ENCODE measurements at places on chromosomes 5 and 9.

GRCh38 chr5:33319841-33320240 is 120.9 kb upstream of the TARS1 start:
- DNase-seq = peak; percentile 41

DNA sequence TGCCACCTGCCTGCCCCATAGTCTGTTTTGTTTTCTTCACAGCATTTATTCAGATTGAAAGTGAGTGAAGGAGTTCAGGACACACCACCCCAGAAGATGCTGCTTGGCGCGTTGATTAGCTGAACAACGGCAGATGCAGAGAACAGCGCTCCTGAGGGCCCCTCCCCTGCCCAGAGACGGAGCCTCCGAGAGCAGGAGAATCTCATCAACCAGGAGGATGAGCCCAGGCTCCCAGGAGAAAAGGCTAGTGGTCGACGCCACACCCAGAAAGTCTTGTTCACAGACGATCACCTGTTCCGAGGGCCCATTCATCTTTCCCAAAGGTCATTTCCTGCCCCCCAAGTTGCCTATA is 180.4 kb upstream of the PPP1R26 start:
- DNase-seq = no peak

DNA sequence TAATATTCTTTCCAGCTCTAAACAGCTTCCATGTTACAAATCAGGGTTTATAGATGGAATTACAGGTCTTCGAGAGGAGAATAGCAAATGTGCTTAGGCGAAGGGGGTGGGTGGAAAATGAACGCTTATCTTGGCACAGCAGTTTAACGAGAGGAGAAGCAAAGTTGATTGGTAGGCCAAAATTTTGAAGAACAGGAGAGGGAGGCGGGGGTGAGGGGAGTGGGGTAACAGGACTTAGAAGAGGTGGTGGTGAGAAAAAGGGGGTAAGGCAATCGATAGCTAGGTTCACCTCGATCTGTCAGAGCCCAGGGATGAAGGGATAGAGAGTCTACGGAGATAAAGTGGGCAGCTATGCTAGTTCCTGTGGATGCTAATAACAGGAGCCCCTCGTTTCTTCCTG is 764 bp downstream of the ANKRA2 start:
- peak; percentile 9 for DNase-seq

GRCh38 chr9:104993291-104993963 is 65.5 kb upstream of the ABCA1 start:
- DNase-seq = peak; percentile 70

DNA sequence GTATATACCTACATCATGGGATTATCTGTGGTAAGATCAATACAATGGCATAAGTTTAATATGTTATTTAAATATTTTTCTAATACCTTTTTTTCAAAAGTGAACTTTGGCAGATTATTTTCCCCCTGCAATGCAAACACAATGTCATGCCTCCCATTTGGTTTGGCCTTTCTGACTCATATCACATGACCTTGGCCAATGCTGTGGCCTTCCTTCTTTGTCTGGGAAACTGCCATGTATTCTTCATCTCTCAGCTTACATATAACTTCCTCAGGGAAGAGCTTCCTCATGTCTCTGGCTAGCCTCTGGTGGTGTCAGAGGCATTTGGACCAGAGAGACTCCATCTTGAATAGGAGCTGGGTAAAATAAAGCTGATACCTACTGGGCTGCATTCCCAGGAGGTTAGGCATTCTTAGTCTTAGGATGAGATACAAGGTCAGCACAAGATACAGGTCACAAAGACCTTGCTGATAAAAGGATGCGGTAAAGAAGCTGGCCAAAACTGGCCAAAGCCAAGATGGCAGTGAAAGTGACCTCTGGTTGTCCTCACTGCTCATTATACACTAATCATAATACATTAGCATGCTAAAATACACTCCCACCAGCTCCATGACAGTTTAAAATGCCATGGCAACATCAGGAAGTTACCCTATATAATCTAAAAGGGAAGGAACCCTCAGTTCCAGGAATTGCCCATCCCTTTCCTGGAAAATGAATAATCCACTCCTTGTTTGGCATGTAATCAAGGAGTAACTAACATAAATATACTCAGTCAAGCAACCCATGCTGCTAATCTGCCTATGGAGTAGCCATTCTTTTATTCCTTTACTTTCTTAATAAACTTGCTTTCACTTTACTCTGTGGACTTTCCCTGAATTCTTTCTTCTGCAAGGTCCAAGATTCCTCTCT is 76.0 kb downstream of the C9orf153 start:
- no peak for DNase-seq

- peak; percentile 74 for DNase-seq
These were observed 40.1 kb downstream of the PCDHGC5 start for GRCh38 chr5:141529002-141529401.

Data from astrocyte of the spinal cord (primary cell).